ENCODE measurements at places on chromosomes 3 and 15.

GRCh38 chr3:134832585-134832984, 37.5 kb downstream of the EPHB1 start:
- no peak for DNase-seq

DNA sequence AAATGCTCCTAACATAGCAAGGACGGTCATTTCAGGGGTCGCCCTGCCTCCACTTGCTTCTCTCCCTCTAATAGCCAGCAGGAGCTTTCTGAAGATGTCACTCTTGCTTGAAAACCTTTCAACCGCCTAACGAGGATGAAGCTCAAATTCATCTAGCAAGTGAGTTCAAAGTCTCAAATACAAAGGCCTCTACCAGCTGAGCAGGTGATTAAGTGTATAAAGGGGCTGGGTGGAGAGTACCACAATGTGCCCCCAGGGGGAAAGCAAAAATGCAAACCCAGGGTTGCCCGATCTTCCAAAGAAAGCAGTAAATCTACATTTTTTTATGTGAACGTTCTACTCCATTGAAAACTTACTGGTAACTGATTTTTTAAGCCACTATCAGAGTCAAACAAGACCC, 50.4 kb upstream of the GRIP2 start:
- no peak for DNase-seq

- no peak for DNase-seq
Measured at GRCh38 chr3:147431751-147432150, 22.6 kb downstream of the ZIC1 start.

DNA sequence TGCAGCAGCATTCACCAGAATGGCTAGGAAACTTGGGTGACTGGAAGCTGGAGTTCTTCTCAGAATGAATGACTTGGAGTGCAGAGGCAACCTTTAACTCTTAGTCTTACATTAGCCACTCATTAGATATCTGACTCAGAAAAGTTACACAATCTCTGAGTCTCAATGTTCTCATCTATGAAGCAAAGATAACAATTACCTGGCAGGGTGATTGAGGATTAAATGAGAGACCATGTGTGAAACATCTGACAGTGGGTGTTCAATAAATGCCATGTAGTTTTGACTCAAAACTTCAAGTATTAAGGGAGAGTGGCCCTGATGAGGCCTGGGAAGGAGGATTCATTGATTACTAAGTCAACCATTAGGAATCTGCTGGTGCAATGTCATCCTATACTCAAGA, 48.3 kb downstream of the MRPL3 start:
- no peak for DNase-seq

- DNase-seq: no peak
Measured at GRCh38 chr3:132288357-132288756, 28.9 kb upstream of the ACP3 start.

DNA sequence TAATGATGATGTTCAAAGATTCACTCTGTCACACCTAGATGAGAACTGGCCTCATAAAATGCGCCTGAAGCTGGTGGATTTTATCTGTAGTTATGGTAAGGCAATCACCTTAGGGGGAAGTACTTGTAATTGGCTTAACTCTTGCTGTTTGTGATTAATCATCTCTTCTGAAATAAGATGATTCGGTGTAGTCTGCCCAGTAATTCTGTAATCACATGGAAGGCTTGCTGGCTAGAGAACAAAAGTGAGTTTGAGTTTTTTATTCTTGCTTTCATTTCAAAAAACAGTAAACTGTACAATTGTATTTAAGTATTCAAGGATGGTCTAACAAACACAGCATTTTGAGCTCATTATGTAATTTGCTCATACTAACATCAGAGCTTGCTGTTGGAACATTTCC, 72.1 kb downstream of the OTOL1 start:
- no peak for DNase-seq

GRCh38 chr3:182382112-182382857, 411.0 kb upstream of the ATP11B start:
- no peak for DNase-seq

- DNase-seq: no peak
Measured at GRCh38 chr15:31306426-31307269, 20.0 kb upstream of the KLF13 start.

DNA sequence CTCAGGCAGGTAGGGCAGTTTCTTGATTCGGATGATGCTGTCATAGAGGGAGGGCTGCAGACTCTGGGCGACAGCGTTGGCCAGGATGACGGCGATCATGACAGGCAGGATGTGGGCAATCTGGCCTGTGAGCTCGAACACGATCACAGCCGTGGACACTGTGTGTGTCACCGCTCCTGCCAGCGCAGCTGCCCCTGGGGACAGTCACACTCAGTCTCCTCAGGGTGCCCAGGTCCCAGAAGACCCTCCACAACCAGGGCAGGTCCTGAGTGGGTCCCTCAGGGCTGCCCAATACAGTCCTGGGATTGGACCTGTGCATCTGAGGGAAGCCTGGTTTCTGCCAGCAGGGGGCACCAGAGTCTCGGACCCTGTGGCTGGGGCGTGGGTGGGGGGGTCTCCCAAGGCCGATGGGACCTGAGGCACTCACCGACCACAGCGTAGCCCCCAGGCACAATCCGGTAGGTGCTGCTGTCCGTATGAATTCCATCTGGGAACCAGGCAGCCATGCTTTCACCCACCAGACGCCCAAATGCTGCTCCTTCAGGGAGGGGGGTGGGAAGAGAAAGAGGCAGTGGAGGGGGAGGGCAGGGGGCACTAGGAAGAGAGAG, 7.2 kb downstream of the CLCN2 start:
- DNase-seq: peak; percentile 54

GRCh38 chr3:157107037-157107436, 52.9 kb downstream of the CCNL1 start:
- DNase-seq: no peak

- DNase-seq: no peak
Measured at GRCh38 chr3:16400106-16400931, 113.2 kb downstream of the RFTN1 start.

GRCh38 chr3:15510493-15510892, 11.0 kb downstream of the COLQ start:
- no peak for DNase-seq

DNA sequence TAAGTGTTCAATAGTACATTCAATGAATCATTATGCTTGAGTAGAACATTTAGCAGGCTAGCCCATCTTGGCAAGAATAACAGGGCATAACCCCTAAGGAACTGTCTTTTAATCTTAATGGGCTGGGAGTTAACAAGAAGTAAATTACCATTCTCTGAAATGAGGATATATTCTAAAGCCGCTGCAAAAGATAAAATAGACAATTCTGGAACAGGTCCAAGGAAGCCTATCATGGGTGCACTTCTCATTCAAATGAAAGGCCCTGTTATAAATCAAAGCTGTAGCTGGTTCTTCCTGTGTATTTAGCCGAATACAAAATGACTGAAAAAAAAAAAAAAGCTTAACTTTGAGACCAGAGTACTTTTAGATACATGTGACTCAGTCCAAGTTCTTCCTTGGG, 15.6 kb downstream of the MTHFS start:
- no peak for DNase-seq

GRCh38 chr3:38628835-38629234, 20.7 kb downstream of the SCN5A start:
- DNase-seq: no peak

DNA sequence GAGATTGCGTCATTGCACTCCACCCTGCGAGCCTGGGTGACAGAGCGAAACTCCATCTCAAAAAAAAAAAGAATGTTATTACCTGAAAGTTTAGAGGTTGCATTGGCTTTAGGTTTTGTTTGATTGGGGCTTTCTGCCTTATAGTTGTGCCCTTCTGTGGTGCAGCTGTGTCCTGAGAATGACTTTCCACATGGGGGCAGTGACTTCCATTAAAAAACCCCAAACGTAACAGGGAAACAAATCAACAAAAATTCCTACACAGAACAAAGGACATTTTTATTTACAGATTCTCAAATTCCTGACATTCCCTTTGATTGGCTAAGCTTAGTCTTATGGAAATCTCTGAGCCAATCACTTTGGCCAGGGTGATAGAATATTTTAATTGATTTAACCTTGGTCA, 154.1 kb upstream of the GPR149 start:
- DNase-seq: no peak

GRCh38 chr3:414063-414462, 217.5 kb downstream of the CHL1 start:
- no peak for DNase-seq

GRCh38 chr3:94643400-94643799, 580.5 kb downstream of the NSUN3 start:
- no peak for DNase-seq

DNA sequence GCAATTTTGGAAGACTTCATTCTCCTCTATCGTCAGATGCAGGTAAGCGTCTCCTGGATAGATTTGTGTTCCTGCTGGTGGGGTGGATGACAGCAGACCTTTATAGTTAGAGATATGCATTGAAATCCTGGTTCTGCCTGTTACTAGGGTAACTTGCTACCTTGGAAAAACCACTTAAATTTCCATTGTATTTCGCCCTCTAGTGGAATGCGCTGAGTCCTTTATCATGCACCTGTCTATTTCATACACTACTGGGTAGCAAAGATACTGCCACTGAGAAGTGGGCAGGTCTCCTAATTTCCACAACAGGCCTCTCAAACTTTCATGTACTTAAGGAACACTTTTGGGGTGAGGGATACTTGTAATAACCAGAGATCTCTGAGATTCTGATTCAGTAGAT, 209.5 kb upstream of the SUCLG2 start:
- no peak for DNase-seq

- no peak for DNase-seq
Measured at GRCh38 chr3:124701687-124702086, 28.6 kb upstream of the UMPS start.

DNA sequence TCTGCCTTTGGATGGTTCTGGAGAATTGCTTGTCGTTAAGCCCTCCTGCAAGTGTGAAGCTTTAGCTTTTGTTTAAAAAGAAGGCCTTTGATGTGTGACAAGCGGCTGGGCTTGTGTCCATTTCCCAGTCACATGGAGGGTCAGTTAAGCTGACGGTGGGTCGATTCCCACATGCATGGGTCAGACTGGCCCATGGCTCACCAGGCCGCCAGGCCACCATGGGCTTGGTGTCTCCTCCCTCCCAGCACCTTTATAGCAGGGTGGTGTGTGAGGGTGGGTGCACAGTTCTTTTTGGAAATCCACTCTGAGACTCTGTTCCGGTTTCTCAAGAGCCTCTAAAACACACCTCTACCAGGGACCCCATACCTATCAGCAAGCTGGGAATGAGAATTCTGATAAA, 67.2 kb downstream of the SCN5A start:
- DNase-seq: no peak

- DNase-seq: no peak
Measured at GRCh38 chr15:58401276-58401675, 30.5 kb upstream of the LIPC start.

GRCh38 chr3:61985020-61985419, 388.3 kb downstream of the FEZF2 start:
- DNase-seq: no peak

DNA sequence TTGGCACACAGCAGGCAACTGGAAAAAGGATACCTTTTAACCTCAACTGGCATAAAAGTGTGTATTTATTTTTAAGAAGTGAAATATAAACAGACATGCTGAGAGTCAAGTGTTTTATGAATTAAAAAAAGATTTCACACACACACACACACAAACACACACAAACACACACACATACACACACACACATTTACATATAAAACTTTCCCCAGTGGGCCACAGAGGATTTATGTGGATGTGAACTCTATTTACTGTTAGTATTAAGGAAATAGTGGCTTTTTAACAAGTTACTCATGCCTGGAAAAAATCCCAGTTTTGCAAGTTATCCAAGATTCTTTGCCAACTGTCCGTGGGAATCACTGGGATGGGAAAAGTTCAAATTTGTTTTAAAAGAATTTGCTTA, 725.9 kb upstream of the NR2F2 start:
- DNase-seq: no peak

DNA sequence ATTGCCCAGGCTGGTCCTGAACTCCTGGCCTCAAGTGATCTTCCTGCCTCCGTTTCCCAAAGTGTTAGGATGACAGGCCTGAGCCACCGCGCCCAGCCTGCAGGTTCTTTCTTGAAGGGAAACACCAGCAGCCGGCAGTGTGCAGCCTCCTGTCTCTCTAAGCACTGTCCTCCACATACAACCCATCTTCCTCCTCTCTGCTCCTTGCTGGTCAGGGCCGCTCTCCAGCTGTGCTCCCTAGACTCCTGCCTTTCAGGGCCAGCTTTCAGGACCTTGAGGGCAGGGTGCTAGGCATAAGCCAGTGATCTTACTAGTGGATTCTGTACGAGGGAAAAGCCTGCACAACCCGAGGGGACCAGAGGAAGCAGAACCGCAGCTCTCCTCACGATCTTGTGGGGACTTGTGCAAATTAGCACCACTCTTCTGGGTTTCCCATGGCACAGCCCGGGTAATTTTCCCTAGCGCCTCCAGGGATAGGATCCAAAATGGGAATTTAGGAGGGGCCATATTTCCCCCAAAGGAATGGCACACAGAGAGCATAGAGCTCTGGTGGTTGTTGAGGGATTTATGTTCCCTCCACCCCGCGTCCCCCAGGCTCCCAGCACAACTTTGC, 18.2 kb upstream of the CORO2B start:
- no peak for DNase-seq
